ENCODE measurements at places on chromosomes 1 and 21.

DNA sequence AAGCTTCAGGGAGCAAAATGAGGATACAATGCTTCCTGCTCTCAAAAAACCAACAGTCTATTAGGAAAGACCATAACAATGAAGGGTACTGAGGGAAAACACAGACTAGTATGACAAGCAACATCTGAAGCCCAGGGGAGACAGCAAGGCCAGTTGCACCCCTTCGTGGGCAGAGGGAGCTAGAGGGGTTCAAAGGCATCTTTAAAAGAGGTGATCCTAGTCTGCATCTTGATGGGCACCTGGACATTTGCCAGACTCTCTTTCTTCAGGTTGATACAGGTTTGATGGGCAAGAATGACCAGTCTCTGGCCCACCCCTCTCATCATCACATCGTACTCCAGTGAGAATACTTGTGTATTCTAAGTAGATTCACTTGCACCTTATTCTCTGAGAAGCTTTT is 177.7 kb downstream of the VAV3 start:
- no peak for DNase-seq

DNA sequence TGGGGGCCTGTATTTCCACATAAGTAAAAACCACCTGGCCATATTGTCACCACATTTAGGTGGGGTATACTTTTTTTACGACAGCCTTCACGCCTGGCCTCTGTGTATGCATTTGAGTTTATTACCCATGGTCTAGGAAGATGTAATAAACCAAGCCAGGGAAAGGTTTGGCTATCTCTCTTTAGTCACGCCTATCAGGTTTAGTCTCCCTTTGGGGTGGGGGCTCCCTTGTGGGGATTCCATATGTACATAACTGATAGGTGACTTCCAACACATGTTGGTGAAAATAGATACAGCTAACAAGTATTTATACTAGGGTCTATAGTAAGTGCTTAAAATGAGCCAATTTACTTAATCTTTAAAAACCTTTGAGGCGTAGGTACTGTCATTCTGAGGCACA is 4.2 kb downstream of the YBX1 start:
- no peak for DNase-seq

DNA sequence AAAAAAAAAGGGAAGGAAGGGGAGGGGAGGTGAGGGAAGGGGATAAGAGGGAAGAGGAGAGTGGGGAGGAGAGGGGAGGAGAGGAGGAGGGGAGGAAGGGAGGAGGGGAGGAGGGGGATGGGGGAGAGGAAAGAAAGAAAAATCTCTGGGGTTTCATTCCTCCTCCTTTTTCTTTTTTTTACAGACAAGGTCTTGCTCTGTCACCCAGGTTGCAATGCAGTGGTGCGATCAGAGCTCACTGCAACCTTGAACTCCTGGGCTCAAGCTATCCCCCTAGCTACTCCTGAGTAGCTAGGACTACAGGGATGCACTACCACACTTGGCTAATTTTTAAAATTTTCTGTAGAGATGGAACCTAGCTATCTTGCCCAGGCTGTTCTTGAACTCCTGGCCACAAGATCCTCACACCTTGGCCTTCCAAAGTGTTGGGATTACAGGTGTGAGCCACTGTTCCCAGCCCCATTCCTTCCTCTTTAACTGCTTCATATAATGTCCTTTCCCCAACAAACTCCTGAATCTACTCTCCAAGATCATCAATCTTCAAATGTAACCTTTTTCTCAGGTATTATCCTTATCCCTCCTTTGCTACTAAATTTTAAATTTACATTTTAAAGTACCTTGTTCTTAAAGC is 23.2 kb downstream of the GON4L start:
- DNase-seq = no peak

DNA sequence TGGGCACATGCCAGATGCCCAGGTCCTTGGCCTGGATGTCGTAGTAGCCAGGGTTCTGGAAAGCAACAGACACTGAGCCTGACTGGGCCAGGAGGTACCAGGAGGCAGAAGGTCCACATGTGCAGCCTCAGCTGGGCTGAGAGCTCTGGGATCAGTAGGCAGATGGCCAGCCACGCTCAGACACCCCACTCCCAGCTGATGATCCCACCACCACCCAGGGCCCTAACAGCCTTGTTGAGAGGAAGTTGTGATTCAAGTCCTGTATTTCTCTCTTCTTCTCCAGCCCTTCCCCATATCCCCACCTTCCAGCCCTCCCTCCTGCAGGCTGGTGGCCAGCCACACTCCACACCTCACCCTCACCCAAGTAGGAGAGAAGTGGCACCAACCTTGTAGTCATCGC is 4.0 kb downstream of the ITLN2 start:
- no peak for DNase-seq

- DNase-seq = no peak
Observed at GRCh38 chr1:202831906-202832305, 21.2 kb downstream of the PCAT6 start.

DNA sequence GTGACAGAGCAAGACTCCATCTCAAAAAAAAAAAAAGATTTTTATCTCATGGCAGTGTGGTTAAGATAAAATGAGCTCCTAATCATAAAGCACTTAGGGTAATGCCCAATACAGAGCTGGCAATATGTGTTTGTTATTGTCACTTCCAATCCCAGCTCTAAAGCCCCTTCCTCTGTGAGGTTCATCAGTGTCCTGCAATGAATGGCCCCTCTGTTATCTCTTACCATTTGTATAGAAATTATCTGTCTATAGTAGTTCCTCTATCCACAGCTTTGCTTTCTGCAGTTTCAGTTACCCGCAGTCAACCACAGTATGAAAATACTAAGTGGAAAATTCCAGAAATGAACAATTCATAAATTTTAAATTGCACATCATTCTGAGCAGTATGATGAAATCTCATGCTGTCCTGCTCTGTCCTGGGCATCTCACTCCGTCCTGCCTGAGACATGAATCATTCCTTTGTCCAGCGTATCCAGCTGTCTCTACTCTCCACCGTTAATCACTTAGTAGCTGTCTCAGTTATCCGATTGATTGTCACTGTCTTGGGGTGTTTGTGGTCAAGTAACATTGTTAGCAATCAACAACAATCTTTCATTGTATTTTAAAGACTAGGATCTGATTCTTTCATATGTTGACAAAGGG is 50.2 kb upstream of the DNAH14 start:
- no peak for DNase-seq

DNA sequence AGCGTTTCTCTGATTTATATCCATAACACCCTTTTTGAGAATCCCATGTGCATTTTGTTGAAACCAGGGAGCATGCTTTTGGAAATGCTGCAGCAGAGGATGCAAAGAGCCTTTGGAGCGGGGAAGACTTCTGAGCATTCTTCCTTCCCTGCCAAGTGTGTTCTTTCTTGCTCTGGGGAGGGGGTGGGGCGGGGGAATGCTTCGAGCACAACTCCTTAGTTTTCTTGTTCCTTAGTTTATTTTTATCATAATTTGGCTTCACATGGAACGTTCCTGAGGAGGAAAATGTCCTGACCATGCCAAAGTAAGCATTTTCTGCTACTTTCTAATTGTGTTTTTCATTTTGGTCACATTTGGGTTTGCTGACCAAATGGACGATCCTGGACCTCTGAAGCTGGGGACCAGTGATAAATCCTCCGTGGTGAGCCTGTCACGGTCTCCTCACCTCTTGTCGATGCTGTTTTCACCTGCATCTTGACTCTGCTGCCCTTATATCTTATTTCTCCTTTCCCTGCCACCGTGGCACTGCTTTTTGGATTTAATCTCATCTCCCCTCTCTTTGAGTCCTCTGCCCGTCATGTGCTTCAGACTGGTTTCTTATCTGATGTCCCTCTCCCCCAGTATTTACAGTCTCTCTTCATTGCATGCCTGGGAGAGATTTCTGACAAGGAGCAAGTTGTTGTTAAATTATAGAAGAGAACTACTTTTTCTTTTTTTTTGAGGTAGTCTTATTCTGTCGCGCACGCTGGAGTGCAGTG is 2.4 kb downstream of the CTPS1 start:
- DNase-seq = no peak

DNA sequence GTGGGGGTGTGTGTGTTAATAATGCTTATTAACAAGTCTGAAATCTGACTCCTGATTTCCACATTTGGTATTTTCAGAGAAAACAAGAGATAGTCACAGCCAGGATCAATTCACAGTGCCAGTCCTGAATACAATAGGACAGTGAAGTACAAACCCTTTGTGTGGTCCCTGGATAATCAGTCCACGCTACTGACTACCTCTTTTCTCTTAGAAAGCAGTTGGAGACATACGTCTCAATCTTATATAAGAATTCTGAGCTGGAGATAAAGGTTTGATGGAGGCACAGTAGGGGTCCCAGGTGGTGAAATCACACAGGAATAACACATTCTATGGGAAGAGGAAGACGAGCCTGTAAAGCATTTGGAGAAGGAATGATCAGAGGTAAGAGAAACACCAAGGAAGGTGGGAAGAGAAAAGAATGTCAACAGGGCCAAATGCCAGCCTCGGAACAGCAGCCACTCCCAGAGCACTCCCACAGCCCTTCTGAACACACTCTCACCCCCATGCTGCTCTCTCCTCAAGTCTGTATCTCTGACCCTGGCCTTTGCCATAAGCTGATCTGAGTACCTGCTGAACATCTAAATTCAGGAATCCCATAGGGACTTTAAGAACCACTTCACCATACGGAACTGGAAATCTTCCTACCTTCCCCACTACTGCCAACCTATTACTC is 48.6 kb downstream of the TRAF5 start:
- DNase-seq = no peak

DNA sequence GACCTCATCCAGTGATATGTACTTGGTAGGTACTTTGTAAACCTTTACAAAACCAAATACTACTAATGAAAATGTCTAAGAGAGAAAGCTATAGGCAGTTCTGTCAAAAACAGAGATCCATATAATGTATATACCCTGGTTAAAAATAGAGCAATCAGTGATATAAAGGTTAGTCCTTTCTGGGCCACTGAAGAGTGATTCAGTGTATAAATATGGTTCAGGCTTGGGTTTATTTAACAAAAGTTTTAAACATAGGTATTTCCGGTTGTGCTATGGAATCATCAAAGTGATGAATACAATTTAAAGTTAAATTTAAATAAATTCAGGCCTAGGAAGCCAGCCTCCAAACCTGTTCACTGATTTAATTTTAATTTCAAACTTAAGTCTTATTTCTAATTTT is 108.4 kb upstream of the DMRTA2 start:
- DNase-seq = no peak

DNA sequence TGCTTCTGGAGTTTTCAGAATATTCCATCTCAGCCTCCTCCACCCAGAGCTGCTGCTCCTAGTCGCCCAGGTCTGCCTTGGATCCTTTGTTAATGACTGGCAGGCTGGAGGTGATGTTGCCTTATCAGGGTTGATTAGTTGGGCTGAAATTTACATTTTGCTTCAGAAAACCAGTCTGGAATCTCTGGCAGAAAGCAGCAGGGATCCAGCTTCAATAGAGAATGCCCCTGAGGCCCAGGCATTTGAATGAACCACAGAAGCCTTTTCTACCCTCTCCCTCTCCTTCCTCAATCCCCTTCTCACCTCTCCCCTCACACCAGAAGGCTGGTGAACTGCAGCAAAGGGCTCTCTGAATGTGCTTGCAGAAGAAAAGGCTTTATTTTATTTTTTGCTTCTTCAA is 83.2 kb downstream of the PLXNA2 start:
- no peak for DNase-seq

GRCh38 chr1:230248889-230249270 is 177.3 kb downstream of the PGBD5 start:
- DNase-seq = no peak

DNA sequence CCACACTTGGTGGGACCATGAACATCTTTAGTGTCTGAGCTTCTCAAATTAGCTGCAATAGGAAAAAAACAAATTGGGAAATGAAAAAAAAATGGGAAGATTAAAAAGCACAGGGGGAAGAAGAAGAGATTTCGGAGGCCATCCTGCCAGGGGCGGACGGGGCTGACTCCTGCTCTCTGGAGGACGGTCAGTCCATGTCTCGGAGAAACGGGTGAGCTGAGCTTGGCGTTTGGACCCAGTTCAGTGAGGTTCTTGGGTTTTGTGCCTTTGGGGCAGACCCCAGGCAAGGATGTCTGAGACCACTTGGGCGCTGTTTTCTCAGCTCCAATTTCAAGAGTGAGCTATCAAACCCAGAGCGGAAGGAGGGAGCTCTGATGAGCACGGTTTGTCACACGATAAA is 123.9 kb downstream of the PRDM2 start:
- DNase-seq = no peak

- no peak for DNase-seq
Observed at GRCh38 chr1:233796146-233796783, 108.2 kb upstream of the SLC35F3 start.

GRCh38 chr21:29928537-29928936 is 11.3 kb downstream of the GRIK1 start:
- no peak for DNase-seq

GRCh38 chr1:195241066-195241465 is 1367.2 kb downstream of the KCNT2 start:
- no peak for DNase-seq

DNA sequence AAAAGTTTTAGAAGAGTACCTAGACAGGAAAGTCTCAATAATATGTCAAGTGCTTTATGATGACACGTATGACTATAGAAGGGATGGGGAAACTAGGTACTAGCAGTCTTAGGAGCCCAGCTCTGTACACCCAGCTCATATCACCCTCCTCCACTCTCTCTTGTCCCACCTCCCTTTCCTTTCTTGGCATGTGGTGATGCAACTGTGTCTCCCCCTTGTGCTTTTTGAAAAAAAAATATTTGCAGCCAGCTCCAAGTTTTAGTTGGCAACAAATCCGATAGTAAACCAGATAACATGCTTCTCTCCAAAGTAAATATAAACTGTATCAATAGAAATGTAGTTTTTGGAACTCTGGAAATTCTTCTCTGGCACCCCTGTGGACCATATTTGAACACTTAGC is 280.7 kb downstream of the PDE4B start:
- no peak for DNase-seq

DNA sequence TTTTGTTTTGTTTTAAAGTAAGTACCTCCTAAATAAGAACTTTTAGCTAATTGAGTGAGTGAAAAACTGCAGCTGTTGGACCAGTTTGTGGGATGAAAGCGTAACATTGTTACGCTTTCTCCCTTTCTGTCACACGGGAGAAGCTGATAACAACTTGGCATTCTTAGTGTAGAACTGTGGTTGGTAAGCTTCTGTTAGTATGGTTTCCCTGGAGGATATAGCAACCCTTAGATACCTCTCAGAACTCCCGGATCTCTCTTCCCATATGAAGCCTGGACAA is 98.2 kb downstream of the CACHD1 start:
- no peak for DNase-seq

- no peak for DNase-seq
Observed at GRCh38 chr1:109914587-109915240, 4.1 kb downstream of the CSF1 start.

DNA sequence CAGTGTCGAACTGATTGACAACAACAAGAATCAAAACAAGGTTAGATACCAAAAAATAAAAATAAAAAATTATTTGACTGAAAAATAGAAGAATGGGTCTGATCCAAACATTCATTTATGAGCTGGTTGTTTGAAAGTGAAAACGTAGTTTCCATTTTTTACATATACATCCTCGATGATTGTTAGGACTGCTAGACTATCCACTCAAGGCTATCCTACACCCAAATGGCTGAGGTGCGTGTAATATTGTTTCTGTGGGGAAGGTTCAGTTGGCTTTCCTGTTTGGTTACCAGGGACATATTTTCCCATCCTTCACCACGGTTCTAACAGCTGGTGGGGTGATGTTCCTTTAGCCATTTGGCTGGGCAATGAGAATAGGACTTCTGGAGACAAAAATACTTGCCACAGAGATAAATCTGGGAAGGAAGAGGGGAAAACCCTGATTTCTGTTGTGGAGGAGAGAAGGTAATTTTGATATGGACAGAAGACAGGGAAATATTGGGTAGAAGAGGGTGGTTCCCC is 66.3 kb downstream of the MAP3K7CL start:
- no peak for DNase-seq

GRCh38 chr1:37156646-37157045 is 122.3 kb upstream of the GRIK3 start:
- DNase-seq = no peak
